ENCODE measurements at places on chromosomes 1 and 21.
A peak's percentile ranks its signal among the peaks of the same experiment; 100 is the strongest.

DNA sequence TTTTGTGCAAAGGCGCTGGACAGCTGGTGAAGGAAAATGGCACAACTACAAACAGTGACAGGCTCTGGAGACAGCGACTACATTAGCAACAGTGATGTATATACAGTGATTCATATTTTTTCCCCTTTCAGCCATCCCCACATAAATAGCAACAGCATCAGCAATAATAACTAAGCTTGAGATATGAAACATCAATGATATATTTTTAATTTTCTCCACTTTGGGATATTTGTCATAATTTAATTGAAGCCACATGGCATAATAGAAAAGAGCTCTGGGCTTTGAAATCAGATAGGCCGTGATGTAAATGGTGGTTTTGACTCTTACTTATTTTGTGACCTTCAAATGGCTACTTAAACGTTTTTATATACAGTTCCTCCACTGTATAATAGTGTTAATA is 764.3 kb upstream of the PRMT6 start:
- no peak for DNase-seq

DNA sequence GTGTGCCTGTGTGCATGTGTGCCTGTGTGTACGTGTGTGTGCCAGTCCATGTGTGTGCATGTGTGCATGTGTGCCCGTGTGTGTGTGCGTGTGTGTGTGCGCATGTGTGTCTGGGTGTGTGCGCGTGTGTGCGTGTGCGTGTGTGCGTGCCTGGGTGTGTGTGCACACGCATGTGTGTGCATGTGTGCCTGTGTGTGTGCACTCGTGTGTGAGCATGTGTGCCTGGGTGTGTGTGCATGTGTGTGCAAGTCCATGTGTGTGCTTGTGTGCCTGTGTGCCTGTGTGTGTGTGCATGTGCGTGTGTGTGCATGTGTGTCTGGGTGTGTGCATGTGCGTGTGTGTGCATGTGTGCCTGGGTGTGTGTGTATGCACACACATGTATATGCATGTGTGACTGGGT is 28.7 kb upstream of the COL6A2 start:
- DNase-seq, result no peak

DNA sequence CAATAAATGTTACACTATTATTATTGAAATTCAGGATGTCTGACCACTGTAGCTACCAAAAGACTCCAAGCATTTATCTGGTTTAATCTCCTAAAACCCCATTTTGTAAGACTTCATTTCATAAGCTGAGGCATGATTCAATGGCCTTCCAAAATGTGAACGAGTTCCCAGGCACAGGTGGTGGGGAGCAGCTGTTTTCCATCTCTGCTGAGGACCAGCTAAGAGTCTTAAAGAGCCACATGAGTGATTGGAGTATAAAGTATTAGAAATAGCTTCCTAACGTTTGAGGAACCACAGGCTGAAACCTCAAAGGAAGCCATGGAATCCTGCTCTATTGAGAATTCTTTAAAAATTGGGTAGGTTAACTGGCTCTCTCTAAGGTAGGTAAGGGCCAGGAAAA is 44.9 kb downstream of the SEC16B start:
- DNase-seq, result no peak

DNA sequence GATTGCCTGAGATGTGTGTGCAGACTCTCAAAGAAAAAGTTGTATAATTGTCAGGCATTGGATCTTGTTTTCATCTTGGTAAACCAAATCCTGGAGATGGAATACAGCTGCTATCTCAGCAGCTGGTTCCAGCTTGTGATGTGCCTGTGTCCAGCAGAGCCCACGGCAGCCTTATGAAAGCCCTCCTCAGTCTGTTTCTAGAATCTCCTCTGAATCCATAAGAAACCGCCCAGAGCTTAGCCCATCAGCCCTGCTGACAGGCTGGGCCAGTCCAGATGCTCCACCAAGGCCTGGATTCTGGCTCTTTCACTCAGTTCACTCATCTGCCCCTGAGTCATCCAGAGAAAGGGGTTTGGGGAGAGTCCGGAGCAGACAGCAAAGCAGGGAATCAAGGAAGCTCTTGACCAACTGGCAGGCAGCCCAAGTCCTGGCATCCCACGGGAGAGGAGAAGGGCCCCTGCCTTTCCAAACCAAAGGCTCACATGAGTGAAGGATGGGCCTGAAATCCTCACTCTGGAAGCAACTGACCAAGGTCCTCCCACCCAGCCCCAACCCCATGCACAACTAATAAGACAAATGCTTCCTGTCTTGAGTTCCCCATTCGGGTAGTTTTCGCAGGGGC is 45.7 kb downstream of the NAV1 start:
- DNase-seq, result no peak

DNA sequence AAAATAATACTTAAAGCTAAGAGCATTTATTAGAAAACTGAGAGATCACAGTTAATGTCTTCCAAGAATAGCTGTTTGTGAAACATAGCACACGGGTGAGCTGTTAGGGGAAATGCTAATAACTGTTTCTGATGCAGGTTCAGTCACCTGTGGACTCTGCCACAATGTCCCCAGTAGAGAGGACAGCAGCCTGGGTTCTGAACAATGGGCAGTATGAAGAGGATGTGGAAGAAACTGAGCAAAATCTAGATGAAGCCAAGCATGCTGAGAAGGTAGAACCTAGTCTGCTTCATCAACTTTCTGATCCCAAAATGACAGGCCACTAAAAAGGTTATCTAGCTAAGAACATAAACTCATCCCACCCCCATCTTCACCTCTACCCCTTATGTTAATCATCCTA is 32.6 kb downstream of the CLEC20A start:
- no peak for DNase-seq

- no peak for DNase-seq
These were observed 43.6 kb downstream of the PTPRU start for GRCh38 chr1:29279951-29280391.

GRCh38 chr21:27212441-27212840 is 245.6 kb upstream of the ADAMTS5 start:
- no peak for DNase-seq

GRCh38 chr1:241482761-241483250 is 36.7 kb downstream of the FH start:
- DNase-seq, result no peak

- DNase-seq, result no peak
These were observed 96.4 kb upstream of the RAB3GAP2 start for GRCh38 chr1:220368352-220369265.

DNA sequence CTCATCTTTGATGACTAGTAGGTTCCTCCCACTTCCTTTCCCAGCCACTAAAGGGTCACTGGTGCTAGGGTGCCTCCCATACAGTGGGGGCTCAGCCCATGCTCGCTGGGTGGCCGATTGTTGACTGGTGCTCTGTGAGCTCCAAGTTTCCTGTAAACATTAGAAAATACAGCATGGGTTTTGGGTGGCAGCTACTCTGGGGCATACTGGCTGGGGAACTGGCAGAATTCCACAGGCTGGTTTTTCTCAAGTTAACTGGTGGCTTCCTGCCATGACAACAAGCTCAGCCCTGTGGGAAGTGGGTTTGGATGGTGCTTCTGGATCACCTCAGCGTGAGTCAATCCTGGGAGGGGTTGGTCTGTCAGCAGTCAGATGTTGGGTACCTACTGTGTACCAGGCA is 28.7 kb upstream of the CRNN start:
- no peak for DNase-seq

- DNase-seq, result no peak
These were observed 67.4 kb upstream of the PLA2G4A start for GRCh38 chr1:186761358-186761757.

DNA sequence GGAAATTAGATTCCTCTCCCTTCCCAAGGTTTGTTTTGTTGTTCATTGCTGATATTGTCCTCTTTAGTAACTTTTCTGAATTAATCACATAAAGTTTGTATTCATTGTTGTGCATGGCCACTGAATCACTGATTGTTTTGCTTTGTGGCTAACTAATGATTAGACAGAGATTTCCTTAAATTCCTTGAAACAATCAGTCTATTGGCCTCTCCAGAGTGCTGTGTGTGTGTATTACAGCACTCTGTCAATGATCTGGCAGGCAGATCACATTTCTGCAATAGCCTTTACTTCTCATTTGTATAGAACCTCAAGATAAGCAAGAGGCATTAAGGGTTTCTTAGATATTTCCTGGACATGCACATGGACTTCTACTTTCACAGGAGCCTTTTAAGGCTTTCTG is 78.6 kb downstream of the DUSP10 start:
- DNase-seq, result no peak

- DNase-seq, result peak; percentile 46
These were observed at the start of gene RASSF5 for GRCh38 chr1:206507284-206508129. TSS of gene RASSF5 (plus strand) at chr1:206507531. CDS start at chr1:206507603, 72 bp downstream.

DNA sequence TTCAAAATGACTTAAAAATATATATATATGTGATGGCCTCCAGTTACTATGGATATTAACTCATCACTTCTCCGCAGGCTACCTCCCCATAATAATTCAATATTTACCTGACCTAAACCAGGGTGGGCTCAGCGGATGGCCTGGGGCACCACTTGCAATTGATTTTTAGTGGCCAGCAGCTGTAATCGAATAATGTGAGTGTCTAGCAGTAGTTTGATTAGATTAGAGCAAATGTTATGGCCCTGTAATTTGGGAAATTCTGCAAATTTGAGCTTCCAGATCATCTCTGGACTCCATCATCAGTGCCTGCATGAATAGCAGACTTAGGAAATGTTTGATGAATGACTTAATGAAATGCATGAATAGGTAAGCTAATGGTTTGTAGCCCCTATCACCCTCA is 14.7 kb downstream of the SUSD4 start:
- no peak for DNase-seq

GRCh38 chr1:41338820-41339219 is 22.4 kb upstream of the FOXO6 start:
- no peak for DNase-seq

DNA sequence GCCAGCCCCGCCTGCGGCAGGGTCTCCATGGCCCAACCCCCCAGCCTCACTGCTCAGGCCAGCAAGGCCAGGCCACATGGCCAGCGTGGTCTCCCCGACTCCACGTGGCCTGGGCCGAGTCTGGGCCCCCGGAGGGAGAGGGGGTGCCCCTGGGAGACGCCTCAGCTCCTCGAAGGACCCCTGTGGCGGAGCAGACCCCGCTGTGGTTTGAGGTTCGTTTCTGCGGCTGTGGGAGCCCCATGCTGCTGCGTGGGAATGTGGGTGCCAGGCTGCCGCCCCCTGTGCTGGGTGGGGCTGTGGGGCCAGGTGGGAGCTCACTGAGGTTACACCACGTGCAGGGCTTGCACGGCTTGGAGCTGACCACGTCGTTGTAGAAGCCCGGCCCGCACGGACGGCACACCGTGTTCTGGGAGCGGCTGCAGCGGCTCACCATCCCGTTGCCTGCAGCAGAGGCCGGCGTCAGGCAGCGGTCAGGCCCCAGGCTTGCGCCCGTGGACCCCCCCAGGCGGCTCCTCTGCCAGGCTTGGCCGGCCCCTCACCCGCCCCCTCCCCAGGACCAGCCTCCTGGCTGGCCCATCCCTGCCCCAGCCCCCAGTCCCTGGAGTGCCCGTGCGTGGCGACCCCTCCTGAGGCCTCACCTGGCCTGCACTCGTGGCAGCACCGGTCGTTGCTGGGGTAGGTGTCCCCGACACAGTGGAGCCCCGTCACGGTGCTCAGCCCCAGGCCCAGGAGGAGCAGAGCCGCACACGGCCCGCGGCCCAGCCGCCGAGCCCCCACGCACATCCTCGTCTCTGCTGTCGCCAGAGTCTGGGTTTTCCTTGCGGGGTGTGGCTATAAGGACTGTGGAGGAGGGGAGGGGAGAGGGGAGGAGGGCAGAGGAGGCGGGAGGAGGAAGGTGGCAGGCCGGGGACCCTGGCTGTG is at the start of gene TNFRSF4:
TNFRSF4 (minus strand) TSS at position 809 of the 921 bp plus-strand sequence; CDS start at position 783, 26 bp downstream.
- no peak for DNase-seq

DNA sequence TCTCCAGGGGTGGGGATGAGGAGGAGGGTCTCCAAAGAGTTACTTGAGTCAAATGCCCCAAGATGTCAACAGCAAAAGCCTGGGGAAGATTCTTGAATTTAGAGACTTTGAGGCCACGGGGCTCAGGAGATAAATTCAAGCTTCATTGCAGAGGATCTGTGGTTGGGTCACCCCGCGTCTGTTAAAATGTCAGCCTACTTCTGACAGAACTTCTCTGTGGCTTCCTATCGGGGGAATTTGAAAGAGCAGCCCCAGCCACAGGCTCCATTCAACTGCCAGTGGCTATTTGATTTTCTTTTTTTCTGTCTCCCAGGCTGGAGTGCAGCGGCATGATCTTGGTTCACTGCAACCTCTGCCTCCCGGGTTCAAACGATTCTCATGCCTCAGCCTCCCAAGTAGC is 62.5 kb upstream of the EFHD2 start:
- DNase-seq, result no peak

GRCh38 chr1:231541842-231542241 is 13.4 kb downstream of the TSNAX start:
- no peak for DNase-seq

DNA sequence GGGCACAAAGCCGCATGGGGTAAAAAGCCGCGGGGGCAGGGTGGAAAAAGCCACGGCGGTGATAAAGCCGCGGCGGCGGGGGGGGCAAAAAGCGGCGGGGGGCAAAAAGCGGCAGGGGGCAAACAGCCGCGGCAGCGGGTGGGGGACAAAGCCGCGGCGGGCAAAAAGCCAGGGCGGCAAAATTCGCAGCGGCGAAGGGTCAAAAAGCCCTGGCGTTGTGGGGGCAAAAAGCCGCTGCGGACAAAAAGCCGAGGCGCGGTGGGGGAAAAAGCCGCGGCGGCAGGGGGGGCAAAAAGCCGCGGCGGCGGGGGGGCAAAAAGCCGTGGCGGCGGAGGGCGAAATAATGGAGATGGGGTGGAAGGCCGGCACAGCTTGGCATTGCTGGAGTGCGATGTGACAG is 3902.9 kb downstream of the SRGAP2C start:
- no peak for DNase-seq

GRCh38 chr1:99979091-99979490 is 9.3 kb downstream of the SLC35A3 start:
- no peak for DNase-seq

GRCh38 chr1:159921251-159921650 is 4.1 kb downstream of the TAGLN2 start:
- no peak for DNase-seq

DNA sequence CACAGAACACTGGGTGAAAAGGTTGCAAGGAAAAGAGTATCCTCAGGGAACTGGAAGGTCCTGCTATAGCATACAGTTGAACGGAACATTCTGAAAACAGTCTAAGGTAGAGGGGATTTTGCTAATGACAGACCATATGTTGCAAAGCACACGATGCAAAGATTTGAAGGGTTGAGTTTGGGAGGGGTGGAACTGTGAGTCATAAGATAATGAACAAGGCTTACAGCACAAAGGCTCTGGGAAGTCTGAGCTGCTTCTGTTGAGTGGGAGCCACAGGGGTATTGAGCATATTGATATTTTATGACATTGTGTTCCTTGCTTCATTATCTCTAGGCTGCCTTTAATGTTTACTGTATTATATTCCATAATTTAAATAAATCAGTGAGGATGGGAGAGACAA is 104.9 kb downstream of the PLPPR4 start:
- DNase-seq, result no peak

GRCh38 chr1:11078631-11079030 is 18.8 kb upstream of the SRM start:
- DNase-seq, result no peak
